ENCODE measurements at places on chromosomes 6 and 20.

DNA sequence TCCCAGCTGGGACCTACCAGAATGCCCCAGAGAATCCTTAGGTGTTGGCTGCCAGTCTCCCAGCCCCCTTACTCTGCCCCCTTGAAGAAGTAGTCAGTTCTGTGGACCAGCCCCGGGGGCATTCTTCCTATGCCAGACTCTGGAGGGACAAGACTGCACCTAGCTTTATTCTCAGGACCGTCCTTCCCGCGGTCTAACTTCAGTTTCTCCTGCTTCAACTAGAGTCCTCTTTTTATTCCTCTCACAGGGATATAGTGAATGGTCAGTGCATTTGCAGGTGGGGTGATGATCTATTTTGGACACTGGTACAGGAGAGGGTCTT lies 35.9 kb upstream of the MDFI start:
- no peak for DNase-seq

- DNase-seq = no peak
Measured at GRCh38 chr20:47343007-47343472, 13.5 kb downstream of the ZMYND8 start.

- DNase-seq = no peak
Measured at GRCh38 chr6:10740061-10740460, 7.5 kb upstream of the TMEM14B start.

GRCh38 chr6:111354758-111355555 lies 128.1 kb downstream of the REV3L start:
- no peak for DNase-seq

DNA sequence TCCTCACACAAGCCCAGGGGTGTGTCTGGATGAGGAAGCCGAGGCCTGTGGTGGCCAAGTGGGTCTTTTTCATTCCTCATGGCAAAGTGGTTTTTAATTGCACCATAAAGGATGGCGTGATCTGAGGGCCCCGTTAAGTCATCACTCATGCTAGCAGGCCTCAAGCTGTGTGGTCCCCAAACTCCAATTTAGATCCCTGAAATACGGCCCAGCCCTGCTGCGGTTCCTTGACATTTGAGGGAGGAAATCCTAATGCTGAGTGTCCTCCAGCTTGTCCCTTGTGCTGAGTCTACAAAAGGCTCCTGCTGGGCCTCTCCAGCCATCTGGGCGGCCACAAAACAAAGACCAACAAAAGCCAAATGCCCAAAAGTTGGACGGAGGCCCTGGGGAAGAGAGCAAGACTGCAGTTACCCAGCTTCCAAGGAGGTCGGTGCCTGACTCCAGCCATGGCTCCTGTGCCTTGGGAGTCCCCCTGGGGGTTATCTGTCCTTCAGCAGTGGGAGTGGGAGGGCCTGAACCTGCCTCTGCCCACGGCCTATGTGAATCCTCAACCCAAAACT lies 162.3 kb upstream of the PDE10A start:
- DNase-seq = no peak

- DNase-seq = no peak
Measured at GRCh38 chr20:45612314-45612713, 17.2 kb upstream of the WFDC10A start.

- DNase-seq = no peak
Measured at GRCh38 chr20:54025251-54025771, 45.1 kb downstream of the BCAS1 start.

- no peak for DNase-seq
Measured at GRCh38 chr6:43296780-43297497, 1.1 kb upstream of the SLC22A7 start.

DNA sequence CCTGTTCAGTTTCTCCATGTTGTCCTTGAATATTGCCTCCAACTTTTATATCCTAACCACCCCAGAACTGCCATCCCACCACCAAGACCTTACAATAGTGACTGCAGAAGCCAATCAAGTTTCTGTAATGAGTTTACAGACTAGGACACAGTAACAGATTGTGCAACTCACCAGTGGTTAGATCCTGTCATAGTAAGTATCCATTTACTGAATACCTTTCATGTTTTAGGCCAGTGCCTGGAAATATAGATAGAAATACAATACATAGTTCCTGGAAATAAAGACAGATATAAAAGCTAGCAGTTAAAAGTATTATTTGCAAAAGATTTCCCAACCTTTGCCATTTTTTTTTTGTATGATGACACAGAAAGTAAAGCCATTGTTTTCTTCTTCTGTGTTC lies 471.8 kb upstream of the BTBD3 start:
- no peak for DNase-seq

- no peak for DNase-seq
Measured at GRCh38 chr20:45097485-45098102, 3.3 kb downstream of the KCNS1 start.
